ENCODE measurements at places on chromosomes 7 and 10.

DNA sequence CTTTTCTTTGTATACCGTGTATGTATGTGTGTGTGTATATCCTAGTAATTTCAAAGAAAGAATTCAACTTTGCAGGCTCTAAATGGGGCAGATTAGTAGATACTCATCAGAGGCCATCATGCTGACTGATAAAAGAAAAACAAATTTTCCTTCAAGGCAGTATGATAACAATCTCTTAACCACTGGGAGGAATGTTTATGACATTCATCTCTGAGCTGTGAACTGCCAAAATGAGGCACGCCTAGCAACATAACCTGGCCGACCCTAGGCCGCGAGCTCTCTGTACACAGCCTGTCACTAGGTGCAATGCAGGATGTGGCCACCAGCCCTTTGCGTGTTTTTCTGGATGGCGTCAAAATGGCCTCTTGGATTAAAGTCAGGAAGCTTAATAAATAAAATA is 343.7 kb upstream of the GALNT17 start:
- no peak for DNase-seq

DNA sequence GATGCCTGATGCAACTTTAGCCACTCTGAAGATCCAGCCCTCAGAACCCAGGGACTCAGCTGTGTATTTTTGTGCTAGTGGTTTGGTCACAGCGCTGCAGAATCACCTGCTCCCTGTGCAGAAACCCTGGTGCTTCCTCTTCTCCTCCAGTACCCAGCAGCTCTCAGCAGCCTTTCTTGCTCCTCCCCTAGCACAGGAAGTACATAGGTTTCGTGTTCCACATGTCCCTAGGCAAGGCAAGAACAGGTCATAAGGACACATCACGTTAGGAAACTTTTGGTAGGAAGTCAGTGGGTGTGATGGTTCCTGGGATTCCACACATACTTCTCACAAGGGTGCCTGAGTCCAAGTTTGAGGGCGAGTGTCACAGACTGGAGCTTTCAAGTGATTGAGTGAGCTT is 167.9 kb upstream of the PRSS1 start:
- peak; percentile 85 for DNase-seq

GRCh38 chr7:54697659-54698186 is 61.3 kb downstream of the SEC61G start:
- DNase-seq, result no peak

- no peak for DNase-seq
Observed at GRCh38 chr10:95377950-95378349, 87.1 kb upstream of the PDLIM1 start.

- no peak for DNase-seq
Observed at GRCh38 chr10:72049969-72050781, 38.2 kb downstream of the SPOCK2 start.

DNA sequence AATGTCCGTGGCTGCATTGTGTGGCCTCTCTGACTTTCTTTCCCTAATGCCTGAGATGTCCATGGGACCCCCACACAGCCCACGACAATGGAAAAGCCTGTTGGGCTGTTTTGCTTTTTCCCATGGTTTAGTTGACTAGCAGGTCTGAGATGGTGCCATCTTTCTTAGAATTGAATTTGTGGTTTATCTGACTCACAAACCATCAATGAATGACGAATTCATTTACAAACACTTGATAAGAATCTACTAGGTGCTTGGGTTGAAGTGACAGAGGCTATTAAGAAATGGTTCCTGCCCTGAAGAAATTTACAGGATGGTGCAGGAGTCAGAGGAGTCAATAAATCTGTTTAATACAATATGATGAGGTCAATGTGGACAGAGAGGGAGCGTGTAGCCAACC is 75.4 kb downstream of the OTUD1 start:
- no peak for DNase-seq

DNA sequence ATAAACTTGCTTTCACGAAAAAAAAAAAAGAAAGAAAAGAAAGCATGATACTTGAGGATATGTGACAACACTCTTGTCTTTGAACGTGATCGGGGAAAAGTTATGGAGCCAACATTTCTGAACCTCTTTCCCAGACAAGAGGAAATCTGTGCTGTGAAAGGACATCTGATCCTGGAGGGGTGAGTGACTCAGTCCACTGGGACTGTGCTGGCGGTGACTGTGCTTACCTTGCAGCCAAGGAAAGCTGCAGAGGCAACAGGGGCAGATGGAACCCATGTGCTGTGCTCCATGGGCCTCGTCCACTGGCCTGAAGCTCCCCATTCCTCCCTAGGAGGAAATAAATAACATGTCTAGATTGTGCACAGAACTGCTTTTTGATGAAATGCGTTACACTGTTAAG is 116.5 kb upstream of the RAB11FIP2 start:
- no peak for DNase-seq

- DNase-seq, result peak; percentile 20
Observed at GRCh38 chr7:18338910-18339523, 156.5 kb upstream of the HDAC9 start.

- no peak for DNase-seq
Observed at GRCh38 chr10:78045237-78045636, 11.6 kb downstream of the RPS24 start.

GRCh38 chr7:21771906-21772610 is 173.6 kb downstream of the CDCA7L start:
- no peak for DNase-seq

GRCh38 chr7:55873765-55874164 is 11.2 kb upstream of the SEPTIN14 start:
- no peak for DNase-seq

DNA sequence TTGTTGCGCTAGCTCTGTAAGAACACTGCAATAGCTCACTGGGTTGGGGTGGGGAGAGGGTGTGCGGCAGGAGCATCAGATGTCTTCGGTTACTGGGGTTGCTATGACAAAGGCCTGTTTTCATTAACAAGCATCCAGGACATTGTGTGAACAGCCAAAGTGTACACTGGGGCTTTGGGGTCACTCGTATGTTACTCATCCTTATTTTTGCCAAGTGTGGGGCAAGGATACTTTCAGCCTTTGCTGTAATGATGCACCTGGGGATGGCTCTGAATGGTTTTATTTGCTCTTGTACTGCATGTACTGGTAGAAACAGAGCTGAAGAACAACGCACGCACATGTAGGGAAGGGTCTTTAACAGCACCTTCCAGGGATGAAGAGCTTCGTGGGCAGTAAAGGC is 73.0 kb upstream of the AFAP1L2 start:
- DNase-seq, result no peak

DNA sequence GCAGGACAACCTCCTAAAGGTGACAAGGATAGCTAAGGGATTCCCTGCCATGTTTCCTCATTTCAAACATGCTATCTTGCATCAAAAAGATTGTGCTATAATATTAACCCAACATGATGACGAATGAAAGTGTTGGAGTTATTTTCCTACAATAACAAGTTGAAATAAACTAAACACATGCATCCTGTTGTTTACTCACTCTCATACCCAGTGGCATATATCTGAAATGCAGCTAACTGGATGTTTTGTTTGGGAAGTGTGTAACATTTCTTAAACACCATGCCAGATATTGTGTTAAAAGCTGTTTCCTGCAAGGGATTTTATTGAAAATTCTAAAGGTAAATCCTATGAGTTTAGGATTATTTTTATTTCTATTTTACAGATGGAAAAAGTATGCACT is 139.6 kb downstream of the TFPI2 start:
- no peak for DNase-seq

DNA sequence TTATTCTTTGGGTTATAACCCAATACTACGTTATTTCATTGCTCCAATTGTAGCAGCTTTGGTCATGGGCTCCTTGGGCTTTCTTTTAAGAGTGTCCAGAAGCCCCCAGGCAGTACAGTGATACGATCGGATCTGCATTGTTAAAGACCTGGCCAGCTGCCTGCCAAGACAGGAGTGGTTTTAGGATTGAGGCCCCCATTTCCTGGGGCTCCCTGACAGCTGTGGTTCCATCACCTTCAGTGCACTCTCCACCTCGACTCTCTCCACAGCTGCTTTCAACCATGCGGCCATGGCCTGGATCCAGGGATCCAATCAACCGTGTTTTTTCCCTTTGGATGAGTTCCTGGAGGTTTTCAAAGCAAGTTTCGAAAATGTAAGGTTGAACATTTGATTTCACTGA is 123.4 kb upstream of the BTBD16 start:
- no peak for DNase-seq

DNA sequence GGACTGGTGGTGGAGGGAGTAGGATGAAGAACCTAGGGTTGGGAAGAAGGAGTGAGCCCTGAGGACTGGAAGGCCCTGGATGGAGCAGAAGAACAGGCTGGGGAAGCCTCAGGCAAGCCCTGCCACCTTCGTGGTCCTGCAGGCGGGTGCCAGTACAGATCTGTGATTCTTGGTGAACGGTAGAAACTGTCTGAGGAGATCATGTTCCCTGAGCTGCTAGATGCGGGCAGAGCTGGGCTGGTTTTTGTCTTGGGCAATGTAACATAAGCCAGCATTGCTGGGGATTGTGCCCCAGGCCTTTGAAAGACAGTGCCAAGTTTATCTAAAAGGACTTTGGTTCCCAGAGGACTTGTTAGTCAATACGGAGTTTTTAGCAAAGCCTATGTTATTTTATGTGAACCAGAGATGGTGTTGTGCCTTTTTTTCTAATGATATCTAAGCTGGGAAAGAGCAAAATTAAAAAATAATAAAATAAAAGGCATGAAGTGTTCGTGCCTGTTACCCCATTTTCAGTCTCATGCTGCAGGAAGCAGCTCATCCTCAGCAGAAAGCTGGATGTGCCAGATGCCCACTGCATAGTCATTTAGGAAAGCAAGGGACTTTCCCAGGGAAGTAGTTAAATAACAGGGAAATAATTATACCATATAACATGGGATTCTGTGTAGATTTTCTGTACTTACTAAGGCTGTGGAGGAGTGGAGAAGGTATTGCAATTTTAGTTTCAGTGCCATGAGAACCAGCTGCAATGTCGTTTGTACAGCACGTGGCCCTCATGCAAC is 24.4 kb upstream of the FIGNL1 start:
- no peak for DNase-seq

GRCh38 chr10:126670056-126670894 is at the start of gene C10orf90:
TSS of gene C10orf90 (minus strand) at chr10:126670693. CDS start at chr10:126670480, 213 bp downstream.
- no peak for DNase-seq

DNA sequence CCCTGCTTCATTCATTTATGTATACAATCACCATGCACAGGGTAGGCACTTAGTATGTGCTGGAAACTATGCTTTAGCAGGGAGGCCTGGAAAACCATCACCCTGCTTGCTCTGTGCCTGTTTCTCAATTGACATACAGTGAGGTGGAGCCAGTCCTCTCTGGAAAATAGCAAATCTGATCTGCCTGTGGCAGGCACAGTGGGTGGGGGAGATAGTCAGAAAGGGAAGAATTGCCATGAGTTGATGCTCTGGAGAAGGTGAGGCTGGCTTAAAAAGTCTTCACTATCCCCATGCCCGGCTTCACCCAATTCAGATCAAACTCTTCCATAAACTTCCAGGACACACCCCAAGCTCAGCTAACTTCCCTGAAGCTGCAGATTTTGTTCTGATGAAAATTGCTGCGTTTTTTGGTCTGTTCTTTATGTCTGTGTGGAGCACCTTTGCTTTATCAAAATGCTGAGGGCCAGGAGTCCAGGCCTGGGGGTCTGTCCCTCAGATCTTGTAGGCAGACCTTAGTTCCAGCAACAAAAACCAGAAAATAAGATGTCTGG is 84.8 kb downstream of the ANK3 start:
- no peak for DNase-seq

GRCh38 chr7:150465414-150465813 is 15.0 kb downstream of the GIMAP8 start:
- no peak for DNase-seq

- DNase-seq, result no peak
Observed at GRCh38 chr7:50667789-50668226, 102.6 kb upstream of the DDC start.

GRCh38 chr7:158783595-158783994 is 45.7 kb downstream of the ESYT2 start:
- no peak for DNase-seq

GRCh38 chr10:132467464-132468149 is 70.0 kb upstream of the INPP5A start:
- DNase-seq, result no peak

DNA sequence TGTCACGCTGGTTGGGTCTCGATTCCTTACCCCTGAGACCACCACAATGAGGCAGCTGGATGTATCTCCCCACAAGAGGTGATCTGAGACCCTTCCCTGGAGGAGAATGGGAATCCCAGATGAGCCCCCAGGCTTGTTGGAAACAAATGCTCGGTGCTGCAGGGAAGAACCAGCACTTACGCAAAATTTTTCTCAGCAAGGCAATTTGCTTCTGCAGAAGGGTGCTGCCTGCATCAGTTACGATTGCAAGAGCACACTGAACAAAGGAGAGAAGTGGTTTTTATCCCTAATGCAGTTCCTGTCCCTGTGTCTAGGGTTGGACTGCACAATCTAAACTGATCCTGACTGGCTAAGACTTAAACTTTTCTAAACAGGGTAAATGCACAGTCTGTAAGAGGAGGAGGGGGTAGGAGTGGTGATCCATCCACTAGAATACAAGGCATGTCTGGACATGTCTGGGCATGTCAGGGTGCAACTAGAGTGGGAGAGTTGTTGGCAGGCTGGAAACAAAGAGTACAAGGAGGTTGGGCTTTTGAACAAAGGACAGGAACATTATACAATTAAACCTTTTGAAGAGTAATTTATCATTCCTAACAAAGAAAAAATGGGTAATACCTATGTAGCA is 114.9 kb upstream of the FAM3C start:
- no peak for DNase-seq

DNA sequence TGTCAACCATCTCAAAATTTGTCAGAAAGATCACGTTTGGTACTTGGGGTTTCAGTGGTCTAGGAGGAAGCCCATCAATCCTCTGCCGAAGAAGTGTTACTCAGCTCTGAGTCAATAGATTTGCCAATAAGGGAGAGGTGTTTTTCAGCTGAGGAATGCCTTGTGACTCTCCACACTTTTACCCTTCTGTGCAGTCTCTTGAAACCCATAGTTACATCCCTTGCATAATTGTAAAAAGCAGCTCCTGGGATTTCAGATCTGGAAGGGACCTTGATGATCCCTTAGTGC is 47.5 kb downstream of the INSYN2A start:
- DNase-seq, result no peak

- DNase-seq, result no peak
Observed at GRCh38 chr7:149846021-149846420, 7.8 kb downstream of the ZNF862 start.

DNA sequence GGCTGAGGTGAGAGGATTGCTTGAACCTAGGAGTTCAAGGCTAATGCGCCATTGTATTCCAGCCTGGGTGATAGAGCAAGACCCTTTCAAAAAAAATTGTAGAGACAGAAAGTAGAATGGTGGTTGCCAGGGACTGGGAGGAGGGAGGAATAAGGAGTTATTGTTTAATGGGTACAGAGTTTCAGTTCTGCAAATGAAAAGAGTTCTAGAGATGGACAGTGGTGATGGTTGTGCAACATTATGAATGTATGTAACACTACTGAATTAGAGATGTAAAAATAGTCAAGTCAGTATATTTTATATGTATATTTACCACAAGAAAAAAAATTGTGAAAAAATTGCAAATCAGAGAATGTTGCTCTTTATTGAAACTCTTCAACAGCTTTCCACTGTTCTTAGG is 266.5 kb upstream of the NPY start:
- DNase-seq, result no peak

GRCh38 chr10:59181668-59182067 is 5.2 kb downstream of the PHYHIPL start:
- peak; percentile 30 for DNase-seq

- no peak for DNase-seq
Observed at GRCh38 chr7:132516042-132516840, 60.0 kb downstream of the PLXNA4 start.
